Cortex of kidney (tissue), 1 donor: ENCODE measurements at places on chromosomes 7 and 10.

DNA sequence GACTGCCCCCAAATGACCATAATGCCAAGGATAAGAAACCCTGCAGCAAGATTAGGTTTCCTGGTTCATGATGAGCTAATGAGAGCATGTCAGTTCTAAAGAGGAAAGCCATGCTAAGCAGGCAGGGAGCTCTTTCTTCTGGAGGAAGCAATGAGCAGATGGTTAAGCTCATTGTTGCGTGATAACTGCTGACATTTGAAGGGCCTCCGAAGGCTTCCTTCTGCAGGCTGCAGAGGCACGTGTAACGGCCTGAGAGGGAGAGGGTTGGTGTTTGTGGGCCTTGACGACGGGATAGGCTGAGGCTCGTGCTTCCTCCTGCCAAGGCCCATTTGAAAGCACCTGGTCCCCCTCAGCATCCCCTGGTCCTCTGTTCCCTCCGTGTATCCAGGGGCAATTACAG is 63.5 kb upstream of the BTBD16 start:
- no peak for DNase-seq

DNA sequence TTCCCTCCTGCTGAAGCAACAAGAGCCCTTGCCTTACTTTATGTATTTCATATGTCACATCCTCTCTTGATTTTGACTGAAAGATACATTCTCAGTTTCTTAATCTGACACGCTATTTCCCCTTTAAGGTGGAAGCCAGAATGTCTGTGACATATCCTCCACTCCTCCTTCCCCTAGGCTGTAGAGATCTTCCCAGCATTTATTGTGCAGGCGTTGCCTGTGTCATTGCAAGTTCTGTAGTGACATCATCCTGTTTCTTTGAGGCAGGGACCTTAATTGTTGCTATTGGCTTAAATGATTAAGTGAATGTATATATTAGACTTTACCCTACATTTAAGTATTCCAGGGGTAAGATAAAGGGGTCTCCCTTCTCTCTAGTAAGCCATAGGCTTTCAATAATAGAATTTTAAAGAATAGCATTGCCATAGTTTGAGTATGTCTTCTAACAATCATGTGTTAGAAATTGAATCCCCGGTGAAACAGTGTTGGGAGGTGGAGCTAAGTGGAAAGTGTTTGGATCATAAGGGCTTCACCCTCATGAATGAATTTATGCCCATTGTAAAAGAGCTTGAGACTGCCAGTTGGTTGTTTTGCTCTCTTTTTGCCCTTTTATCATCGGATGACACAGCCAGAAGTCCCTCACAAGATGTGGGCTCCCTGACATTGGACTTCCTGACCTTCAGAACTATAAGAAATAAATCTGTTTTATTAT is 189.5 kb upstream of the CDC14C start:
- DNase-seq: no peak

GRCh38 chr10:62016623-62017490 is 115.4 kb downstream of the ARID5B start:
- no peak for DNase-seq

GRCh38 chr7:67777119-67777518 is 780.5 kb downstream of the TYW1 start:
- no peak for DNase-seq

GRCh38 chr10:92839191-92840085 is 8.9 kb upstream of the EXOC6 start:
- no peak for DNase-seq

DNA sequence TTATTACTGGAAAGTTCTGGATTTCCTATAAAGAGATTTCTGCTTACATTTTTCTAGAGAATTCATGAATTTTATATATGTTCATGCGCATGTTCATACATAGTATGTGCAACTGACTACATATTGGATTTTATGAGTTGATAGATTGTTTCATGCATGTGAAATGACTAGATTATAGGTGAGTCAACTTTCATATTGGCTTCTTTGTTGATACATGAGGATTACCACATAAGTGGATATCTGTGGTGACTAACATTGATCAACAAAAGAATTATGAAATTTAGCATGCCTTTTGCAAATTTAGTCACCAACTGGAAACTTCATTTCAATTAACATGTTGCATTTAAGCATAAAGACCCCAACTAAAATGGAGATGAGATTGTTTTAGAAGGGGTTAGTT is 99.0 kb downstream of the GNAT3 start:
- DNase-seq: no peak

GRCh38 chr7:26265065-26265464 is 26.6 kb upstream of the SNX10 start:
- no peak for DNase-seq

- no peak for DNase-seq
Measured at GRCh38 chr10:94006591-94007550, 13.1 kb downstream of the PLCE1 start.

DNA sequence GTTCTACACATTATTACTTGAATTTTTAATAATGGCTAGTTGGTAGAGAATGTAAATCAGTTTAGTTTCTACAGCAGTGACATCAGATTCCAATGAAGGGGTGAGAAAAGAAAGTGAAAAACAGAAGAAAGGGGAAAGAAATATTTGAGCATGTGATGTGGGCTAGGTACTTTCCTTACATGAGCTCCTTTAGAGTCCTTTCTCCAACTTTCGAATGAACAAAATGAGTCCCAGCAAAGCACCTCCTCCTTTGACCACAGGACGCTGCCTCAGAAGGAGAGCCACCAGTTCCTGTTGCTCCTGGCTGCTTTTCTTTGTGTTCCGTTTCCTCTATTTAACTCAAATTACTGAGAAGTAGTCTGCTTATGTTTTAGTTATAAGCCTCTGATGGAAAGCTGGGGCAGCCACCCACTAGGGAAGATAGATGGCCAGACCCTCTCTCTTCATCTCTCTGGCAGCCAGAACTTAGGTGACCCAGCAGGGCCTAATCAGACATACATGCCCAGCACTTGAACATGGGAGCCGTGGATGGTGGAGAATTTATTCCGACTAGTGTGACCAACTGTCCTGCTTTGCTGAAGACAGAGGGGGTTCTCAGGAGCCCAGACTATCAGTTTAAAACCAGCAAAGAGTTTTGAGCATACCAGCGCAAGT is 82.4 kb upstream of the NME8 start:
- no peak for DNase-seq

DNA sequence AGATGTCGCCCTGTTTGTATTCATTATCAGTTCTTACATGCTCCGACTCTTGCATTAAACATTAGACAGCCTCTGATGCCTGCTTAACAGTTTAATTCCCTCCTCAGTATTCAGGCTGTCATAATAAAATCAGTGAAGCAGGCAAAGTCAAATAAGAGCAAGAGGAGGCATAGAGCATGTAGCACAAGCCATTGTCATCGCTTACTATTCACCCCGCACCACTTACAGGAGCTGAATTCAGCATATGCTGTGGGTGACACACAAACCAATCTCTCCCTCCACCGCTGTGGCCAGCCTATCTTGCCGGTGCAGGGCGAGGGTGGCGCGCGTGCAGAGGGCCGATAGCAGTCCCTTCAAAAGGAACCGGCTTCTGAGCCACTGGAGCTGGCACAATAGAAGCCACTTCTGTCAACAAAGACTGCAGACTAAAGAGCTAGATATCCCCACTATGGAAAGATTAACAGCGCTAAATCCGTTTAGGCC is 433.2 kb upstream of the MGMT start:
- DNase-seq: no peak

DNA sequence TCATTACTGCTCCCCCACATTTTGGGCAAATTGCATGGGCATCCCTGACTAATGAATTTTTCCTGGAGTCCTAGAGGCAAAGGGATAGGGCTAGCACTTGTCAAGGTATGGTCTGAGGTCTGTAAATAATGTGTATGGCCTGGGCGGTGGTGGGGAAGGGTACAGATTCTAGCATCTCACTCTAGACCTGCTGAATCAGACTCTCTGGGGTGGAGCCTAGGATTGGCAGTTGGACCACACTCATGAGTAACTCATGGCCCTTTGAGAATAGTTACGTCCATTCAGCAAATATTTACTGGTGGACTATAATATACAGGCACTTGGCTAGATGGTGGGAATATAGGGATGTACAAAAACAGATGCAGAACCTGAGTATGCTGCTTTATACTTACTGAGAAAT is 118.0 kb downstream of the CELF2 start:
- DNase-seq: no peak

DNA sequence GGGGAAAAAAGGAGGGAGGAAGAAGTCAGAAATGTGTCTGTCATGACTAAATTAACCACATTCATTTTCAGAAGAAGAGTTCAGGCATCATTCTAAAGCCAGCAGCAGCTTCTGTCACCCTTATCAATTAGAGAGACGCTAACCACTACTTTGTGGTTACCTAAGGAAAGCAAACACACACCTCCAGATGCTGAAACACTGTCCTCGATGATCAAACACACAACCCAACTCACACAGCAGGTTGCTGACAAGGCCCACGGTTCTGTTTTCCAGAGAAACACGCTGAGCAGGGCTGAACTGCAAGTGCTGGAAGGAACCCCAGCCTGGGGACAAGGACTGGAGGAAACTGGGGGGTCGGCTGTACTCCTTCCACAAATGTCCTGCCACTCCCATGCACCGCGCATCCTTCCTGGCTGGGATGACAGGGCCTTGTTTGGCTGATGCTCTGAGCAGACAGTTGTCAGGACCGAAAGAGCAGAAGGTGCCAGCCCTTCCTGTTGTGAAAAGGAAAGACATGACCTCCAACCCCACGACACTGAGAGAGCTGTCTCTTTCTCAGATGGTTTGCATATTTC is 36.6 kb downstream of the PRKCQ start:
- no peak for DNase-seq

- no peak for DNase-seq
Measured at GRCh38 chr10:62234077-62234605, 34.5 kb downstream of the RTKN2 start.

DNA sequence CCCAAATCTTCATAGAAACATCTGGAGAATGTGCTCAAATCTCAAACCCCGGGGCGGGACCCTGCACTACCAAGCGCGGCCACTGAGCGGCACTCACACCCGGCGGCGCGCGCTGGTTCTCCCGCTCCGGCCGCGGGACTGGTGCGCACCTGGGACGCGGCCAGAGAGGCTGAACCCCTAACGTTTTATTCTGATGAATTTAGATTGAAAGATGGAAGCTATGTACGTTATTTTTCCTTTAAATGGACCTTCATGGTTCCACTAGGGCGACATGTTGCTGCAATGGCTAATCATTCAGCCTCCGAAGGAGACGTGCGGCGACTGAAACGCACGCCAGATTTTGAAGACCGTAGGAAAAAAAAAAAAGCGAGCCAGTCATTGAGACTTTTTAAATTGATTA is 107.0 kb upstream of the INSIG1 start:
- DNase-seq: no peak

- no peak for DNase-seq
Measured at GRCh38 chr10:11434324-11434723, 177.1 kb downstream of the USP6NL start.

- DNase-seq: no peak
Measured at GRCh38 chr7:11492307-11492706, 339.7 kb downstream of the THSD7A start.

DNA sequence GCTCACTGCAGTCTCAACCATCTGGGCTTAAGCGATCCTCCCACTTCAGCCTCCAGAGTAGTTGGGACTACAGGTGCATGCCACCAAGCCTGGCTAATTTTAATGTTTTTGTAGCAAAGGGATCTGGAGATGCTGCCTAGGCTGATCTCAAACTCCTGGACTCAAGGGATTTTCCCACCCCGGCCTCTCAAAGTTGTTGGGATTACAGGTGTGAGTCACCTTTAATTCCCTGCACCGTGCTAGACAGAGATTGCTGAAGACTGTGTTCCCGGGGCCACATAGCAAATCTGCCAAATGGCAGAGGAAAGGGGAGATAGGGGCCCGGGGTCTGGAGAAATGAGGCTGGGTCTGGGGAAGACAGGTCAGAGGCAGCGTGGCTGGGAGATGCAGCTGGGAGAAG is 20.6 kb upstream of the PSMG3 start:
- DNase-seq: no peak

DNA sequence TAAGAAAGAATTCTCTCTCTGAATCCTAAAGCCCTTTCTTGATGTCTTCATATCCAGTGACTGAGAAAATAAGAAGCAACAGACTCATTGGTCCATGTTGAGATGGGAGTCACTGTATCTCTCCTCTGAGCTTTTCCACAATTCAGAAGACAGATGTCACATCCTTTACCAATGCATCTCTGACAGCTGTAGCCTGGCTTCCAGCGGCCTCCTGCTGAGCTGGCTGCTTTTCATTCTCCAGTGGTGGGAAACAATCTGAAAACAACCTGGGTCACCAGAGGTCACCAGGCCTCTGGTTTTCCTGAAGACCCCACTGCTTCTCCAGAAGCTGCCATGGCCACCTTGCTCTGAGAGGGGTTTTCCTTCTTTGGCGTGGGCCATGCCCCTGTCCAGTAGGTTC is 18.3 kb upstream of the RPA3 start:
- DNase-seq: no peak

DNA sequence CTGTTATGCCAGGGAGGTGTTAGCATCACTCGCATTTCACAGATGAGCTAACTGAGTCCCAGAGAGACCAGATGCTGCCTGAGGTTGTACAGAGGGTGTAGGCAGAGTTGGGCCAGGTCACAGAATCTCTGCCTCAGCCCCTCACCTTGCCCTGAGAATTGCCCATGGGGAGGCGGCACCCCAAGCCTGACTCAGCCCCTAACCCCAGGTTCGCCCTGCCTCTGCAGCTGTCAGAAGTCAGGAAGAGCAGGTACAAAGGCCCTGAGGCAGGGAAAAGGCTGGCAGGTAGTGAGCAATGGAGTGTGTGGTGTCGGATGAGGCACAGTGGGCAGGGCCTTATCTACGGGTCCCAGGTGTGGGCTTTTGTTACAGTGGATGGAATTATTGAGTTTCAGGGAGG is 79.4 kb downstream of the MYL10 start:
- no peak for DNase-seq

DNA sequence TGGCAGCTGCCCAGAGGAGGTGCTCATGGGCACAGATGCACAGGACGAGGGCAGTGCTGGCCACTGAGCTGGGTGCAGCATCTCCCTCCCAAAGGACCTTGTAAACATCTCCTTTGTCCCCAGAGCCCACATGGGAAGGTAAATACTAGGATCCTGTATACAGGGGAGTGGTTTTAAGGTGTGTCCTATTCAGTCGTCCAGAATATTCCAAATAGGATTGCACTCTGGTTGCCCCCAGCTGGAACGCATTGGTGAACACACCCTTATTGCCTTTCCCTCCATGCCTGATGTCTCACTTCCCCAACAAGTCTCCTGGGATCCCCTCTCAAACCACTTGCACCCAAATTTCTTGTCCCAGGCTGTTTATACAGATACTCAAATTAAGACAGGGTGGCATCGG is 152.0 kb upstream of the PCBD1 start:
- DNase-seq: no peak

DNA sequence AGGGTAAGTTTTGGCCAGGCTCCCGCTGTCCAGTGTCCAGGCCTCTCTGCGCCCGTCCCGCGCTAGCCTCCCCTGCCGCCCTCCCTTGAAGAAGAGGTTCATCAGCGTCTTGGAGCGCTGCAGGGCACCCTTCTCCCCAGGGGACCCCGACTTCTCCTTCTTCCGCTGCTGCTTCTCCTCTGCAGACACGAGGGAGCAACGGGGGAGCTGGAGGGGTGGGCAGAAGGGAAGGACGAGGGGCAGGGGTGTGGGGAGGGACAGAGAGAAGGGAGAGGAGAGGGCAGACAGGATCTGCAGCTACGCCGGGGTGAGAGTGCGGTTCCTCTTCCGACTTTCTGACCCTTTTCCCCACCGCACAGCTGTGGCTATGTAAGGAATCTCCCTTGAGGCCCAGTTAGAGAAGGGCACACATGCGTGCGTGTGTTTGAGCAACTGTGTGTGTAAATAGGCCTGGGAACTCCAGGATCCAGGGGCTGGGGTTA is 12.8 kb downstream of the PDZD7 start:
- no peak for DNase-seq
